HCT116 (cell line): ENCODE measurements at places on chromosomes 12 and 14. TPM values are rescaled to one million over a fixed set of nuclear protein-coding genes. Genes with fewer than 3 reads are reported as not detected.

The RNASE13 gene
- 0.15 TPM for total RNA-seq

The C12orf42 gene
- not detected for total RNA-seq

DNA sequence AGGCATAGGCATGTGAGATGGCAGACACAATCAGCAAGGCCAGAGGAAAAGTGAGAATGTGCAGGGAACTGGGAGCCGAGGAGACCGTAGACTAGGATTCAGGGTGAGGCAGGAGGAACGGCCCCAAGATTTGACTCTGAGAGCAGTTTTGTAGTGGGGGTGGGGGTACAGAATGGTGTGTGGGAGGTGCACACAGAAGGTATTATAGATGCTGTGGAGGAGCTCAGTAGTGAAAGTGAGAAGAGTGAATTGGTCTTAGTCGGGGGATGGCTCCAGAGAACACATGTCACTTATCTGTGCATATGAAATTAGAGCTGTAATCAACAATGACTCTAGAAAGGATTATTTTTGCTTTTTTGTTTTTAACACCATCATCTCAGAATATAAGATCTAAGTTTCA is 11.9 kb downstream of the ZNF664 start:
- no peak for DNase-seq

DNA sequence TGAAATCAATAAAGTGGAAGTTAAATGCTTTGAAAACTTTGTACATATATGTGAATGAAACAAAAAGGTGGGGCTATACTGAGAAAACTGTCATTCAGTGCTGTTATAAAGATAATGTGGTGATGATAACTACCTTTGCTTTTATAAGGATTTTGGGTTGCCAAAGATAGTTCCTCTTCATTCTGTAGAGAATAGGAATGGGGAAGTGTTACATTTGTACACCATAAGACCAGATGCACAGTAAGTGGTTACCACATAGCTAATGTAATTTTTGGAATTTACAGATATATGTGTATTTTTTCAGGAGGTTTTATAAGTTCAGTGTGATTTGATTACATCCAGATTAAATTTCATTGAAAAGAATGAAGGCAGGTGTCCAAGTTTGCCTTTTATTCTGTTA is 18.1 kb downstream of the RAB21 start:
- no peak for DNase-seq

The NGB gene
- not detected for total RNA-seq

GRCh38 chr14:51691176-51691575 is 39.5 kb downstream of the FRMD6 start:
- no peak for DNase-seq

DNA sequence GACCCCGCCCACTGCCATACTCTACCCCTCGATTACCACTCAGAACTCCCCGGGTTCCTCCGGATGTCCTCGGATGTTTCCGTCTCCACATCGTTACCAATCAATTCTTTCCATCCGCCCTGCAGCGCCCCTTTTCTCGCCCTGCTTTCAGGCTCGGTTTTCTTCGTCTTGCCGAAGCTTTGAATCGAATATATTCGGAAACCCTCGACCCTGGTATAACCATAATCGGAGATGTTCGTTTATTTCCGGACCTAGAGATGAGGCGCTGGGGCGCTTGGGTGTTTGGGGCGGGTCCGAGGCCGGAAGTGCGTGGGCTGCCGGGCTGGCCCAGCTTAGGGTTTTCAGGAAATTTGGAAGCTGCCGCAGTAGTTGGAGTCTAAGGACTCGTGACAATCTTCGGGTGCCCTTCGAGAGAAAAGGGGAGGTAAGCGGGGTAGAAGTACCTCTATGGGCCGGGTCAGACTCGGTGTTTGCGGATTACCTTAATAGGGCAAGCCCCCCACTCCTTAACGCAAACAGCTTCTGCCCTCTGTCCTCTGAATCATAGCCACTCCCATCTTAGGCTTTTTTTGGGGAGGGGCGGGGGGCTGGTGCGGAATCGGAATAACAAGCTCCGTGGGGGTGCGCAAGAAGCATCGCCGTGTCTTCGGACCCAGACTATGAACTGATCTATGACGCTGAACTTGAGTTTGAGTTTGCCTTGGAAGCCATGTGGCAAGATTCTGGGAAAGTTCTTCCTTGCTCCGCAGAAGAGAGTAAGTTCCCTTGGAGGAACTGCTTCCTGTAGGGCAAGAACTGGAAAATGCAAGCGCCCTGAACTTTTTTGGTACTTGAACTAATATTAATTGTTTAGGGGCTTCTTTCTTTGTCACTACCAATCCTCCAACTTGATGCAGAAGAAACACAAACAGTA is at the start of gene C14orf119:
C14orf119 (plus strand) TSS at position 310 of the 913 bp plus-strand sequence. CDS start 2,154 bp downstream, outside the sequence.
- DNase-seq = peak; percentile 99

DNA sequence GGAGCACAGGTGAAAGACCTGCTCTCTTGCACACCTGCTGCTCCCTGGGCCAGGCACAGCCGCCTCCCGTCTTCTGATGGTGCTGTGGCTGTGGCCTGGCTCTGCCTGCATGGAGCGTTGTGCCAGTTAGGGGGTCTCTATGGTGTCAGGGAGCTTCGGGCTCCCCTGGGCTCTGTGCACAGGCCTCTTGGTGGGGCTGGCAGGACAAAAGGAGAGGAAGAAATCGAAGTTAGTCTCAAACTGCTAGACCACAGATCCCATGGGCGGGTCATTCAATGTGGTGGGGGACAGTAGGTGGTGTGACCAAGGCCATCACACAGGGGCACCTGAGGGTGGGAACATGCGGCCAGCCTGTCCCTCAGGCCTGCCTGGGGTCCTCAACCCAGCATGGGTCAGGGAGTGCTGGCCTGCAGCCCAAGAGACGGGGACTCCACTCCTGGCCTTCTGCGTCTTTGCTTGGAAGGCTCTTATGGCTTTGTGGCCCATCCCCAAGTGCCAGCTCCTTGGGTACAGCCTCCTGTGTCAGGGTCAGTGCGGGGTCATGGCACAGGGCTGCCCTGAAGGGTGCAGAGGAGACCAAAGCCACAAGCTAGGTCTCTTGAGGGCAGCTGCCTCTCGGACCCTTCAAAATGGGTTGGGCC is 84.1 kb downstream of the KIF26A start:
- DNase-seq = no peak

DNA sequence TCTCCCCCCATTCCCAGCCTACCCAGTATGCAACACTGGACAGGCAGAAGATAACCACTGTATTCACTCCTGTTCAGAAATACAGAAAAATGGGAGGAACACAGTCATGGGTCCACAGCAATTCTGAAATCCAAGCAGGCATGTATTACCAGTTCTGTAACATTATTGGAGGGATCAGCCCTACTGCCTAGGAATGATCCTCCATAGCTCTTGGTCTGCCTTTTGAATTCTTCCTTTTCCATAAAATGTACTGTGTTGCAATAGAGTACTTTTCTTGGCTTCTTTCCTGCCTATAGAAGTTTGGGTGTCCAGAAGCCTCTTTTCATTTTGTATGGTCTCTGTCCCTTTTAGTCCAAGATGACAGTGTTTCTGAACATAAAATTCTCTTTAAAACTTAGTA is 46.5 kb downstream of the SPATS2 start:
- DNase-seq = no peak

The EIF5 gene
- 238 TPM for total RNA-seq

- no peak for DNase-seq
These were observed 13.8 kb downstream of the TAOK3 start for GRCh38 chr12:118358612-118359540.

DNA sequence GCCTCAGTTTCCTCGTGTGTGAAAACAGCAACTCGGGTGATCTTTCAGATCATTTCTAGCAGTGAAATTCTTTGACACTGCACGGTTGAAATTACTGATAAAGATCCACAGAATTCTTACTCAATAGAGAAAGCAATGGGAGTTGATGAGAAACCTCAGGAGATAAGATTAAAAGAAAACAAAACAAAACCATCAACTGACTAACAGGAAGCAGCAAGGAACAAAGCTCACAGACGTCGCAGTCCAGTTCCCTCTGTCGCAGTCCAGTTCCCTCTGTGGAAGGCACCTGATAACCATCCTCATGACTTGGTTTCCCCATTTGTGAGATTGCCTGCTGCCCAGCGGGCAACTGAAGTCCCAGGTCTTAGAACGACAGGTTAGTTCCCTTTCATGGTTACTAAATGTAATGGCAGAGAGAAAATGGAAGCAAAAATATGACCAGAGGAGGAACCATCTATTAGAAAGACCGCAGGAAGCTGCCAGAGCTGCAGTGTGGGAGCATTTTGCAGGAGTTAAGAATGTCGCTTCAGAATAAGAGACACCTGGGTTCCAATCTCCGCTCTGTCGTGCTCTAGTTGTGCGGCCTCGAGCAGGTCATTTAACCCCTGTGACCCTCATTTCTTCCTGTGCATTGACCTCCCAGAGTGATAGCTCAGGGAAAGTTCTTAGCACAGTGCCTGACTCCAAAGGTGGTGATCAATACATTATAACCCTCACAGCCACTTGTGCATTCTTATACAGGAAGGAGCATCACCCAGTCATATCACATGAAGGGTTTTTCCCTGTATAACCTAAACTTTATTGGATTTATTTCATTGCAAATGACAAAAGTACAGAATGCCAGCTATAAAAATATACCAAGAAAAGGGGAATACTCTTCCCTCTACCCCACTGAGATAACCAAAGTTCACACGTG is 5.1 kb upstream of the MED13L start:
- DNase-seq = no peak

The IL31 gene
- total RNA-seq = not detected

The LRIG3 gene
- total RNA-seq = 11.1 TPM

The KRT85 gene
- not detected for total RNA-seq

DNA sequence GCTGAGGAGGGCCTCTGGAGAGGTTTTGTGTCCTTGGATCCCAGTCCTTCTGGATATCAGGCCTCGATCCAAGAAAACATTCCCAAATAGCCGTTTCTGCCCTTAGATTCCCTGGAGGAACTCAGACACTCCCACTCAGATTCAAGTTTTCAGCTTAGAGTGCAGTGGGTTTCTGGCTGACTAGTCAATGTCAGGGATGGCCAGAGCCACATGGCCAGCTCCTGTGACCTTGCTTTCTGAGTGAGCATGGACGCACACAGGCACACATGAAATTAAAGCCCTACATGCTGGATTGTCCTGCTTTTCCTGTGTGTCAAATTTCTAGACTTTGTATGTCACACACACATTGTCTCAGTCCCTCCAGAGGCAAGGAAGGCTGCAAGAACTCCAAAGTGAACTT is 86.2 kb downstream of the TNFAIP2 start:
- DNase-seq = no peak

DNA sequence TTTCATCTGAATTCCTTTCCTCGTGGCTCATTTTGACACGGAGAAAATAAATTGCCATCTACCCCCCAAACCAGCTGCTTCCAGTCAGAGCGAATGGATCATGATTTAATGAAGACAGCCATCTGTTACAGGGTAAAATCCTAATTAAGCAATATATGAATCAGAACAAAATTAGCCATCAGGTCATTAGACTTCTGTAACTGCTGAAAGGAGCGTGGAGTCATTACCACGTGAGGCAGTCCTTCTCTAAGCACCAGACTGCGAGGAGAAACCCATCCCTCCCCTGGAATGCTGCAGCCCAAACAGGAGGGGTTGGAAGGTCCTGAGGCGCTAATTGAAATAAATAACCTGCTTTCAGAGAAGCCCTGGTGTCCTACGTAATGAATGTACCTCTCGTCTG is 51.1 kb upstream of the TCL1A start:
- DNase-seq = no peak

GRCh38 chr14:36052063-36052462 is 124.5 kb downstream of the PTCSC3 start:
- no peak for DNase-seq

- no peak for DNase-seq
These were observed 833.0 kb downstream of the SLC6A15 start for GRCh38 chr12:84079626-84080025.

DNA sequence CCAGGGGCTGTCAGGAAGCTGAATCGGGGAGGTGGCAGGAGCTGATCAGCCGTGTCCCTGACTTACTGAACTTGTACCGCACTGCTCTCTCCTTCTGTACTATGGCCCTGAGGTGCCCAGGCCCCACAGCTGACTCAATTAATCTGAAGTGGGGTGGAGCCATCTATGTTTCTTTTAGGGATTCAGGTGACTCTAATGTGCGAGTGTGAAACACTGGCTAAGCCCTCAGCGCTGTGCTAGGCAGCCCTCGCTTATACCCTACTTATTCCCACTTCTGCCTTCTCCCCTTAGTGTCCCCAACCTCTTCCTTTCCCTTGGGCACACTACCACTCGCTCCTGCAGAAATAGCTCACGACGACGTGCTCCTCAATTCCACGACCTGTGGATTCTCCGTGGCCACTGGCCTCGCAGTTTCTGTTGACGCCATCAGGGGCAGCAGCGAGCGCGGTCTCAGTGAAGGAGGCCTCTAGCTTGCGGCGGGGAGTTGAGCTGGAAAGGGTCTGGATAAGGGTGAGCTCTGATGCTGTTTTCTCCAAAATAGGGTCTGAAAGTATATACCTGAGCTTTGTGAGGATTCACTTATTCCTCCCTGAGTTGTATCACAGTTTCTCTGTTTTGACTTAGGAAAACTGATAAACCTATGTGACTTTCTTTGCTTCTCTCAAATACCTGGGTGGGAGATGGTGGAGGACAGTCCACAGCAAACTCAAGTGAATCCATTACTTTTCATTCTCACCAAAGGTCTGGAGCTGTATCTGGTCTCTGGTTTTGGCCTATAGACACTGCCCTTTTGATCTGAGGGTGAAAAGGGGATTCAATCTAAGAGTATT is 167.6 kb downstream of the SLC41A2 start:
- DNase-seq = peak; percentile 22

- DNase-seq = no peak
These were observed 45.1 kb upstream of the PNMA1 start for GRCh38 chr14:73759183-73759713.

The RNASE7 gene
- total RNA-seq = not detected

The ELK3 gene
- total RNA-seq = 45.6 TPM

The KRT77 gene
- not detected for total RNA-seq
